M059J (cell line): ENCODE measurements at places on chromosomes 12 and 14.

- DNase-seq, result no peak
Observed at GRCh38 chr12:88723219-88723618, 142.9 kb upstream of the KITLG start.

DNA sequence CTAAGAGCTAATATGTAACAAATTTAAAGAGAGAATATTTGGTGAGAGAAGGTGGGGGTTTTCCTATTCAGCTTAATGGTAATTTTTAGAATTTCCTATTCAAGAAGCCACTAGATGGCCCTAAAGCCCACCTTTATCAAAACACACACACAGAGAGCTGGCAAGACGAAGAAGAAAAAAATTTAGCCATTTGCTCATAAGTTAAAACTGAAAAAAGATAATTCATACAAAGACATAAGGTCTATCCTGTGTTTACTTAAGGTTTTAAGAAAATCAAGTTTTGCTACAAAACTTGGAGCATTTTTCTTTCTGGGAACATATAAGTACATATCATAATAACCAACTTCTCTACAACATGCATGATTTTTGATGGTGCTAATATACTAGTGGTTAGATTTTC, 46.8 kb upstream of the PCED1B start:
- peak; percentile 68 for DNase-seq

GRCh38 chr14:38012056-38012455, 195.6 kb upstream of the SSTR1 start:
- DNase-seq, result no peak

DNA sequence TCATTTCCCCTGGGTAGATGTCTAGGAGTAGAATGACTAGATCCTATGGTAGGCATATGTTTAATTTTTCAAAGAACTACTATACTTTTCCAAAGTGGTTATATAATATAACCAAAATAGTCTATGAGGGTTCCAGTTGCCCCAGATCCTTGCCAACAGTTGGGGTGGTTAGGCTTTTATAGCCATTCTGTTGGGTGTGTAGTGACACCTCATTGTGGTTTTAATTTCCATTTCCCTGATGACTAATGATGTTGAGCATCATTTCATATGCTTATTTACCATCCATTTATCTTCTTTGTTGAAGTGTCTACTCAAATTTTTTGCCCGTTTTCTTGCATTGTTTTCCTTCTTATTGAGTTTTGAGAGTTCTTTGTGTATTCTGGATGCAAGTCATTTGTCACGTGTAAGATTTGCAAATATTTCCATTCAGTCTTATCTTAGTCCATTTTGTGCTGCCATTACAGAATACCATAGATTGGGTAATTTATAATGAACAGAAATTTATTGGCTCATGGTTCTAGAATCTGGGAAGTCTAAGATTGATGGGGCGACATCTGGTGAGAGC, 4.7 kb downstream of the SYNE2 start:
- DNase-seq, result peak; percentile 60

- peak; percentile 80 for DNase-seq
Observed at GRCh38 chr12:79618848-79619404, 71.8 kb downstream of the PAWR start.

- DNase-seq, result no peak
Observed at GRCh38 chr12:115320451-115320850, 636.5 kb upstream of the TBX3 start.

DNA sequence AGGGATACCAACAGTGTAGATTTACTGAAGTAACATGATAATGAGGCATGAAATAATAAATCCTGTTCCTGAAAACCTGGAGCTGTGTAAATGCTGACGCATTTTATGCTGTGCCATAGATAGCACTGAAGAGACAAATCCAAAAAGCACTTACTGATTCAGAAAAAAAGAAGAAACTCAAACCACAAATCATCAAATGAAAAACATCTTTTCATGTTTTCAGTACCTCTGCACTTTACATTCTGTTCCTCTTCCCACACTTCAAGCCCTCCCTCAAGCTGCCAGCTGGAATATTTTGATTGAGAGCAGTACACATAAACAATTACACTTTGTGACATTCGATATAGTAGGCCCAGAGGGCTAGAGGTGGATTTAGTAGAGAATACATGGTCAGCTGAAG, 362.3 kb downstream of the NAV3 start:
- peak; percentile 65 for DNase-seq

DNA sequence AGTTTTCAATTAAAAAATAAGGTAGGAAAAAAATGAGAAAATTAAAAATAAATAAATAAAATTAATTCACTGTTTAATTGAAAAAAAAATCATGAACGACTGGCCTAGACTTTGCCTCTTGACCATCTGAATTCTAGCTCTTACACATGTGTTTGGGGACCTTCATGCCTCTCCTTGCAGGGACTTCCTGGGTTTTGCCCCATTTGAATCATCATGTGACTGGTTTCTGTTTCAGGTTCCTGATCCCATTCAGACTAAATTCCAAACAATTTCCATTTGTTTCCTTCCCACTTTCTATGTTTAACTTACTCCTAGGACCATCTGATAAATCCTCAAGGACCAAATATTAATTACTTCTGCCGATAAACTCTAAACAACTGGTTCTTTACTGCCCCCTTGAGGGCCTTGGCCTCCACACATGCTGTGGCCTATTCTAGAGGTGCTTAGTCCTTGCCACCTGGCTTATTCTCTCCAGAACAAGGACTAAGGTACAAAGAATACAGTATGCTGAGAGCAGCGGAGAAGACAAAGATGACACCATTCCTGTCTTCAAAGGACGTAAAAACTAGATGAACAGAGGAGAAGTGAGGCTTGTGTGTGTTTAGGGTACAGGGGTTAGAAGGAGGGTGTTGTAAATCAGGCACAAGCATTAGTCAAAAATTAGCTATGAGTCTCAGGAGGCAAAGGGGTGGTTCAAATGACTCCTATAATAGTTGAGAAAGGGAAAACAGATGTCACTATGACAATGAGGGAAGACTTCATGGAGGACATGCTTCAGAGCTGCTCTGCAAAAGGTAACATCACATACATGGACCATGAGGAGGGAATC, 125.8 kb upstream of the AVPR1A start:
- peak; percentile 34 for DNase-seq

- DNase-seq, result peak; percentile 88
Observed at GRCh38 chr12:98635657-98636323, 8.8 kb downstream of the IKBIP start.

DNA sequence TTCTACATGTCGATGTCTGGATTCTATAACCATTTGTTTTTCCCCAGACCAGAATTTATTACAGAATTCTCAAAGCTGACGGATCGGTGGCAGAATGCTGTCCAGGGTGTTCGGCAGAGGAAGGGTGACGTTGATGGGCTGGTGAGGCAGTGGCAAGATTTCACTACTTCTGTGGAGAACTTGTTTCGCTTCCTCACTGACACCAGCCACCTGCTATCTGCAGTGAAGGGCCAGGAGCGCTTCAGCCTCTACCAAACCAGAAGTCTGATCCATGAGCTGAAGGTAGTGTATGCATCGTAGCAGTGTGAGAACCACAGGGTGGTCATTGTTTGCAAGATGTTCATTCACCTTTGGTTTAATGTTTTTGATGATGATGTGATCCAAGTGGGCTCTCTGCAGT, 124.0 kb downstream of the ESR2 start:
- DNase-seq, result no peak

- DNase-seq, result no peak
Observed at GRCh38 chr14:103868242-103868897, 21.0 kb upstream of the PPP1R13B start.

DNA sequence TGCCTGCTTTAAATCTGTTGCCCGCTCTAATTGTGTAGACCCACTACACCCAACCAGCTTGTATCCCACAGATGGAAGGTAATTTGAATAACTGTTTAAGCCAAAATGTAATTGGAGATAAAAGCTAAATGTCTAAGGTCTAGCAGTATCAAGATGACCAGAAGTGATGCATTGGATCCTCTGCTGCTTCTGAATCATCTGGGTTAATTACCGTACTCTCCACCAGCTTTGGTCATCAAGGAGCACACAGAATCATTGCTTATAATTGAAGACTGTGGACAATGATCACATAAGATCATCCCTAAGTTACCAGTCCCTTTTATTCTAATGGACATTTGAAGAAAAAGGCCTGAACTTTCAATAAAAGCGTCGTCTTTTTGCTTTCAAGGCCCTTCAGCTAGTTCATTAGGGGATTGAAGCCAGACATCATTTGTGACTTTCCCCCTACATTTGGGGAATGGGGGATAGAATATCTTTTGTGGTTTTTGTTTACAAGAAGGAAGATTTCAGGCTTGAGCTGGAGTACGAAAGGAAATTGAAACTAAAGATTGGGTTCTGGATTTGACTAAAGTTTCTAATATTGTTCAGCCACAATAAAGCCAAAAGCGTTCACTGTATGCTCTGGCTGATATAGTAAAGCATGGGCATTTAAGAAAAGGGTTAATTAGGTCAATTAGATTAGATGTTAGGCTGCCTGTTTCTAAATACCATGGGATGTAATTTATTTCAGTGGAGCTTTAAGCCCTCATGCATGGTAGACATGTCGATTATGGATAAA, 123.2 kb downstream of the CHST11 start:
- DNase-seq, result peak; percentile 61

- DNase-seq, result peak; percentile 70
Observed at GRCh38 chr12:68240975-68241374, 12.4 kb downstream of the IL22 start.

- no peak for DNase-seq
Observed at GRCh38 chr14:20755037-20755436, 9.3 kb downstream of the EDDM3A start.

GRCh38 chr12:85281636-85282312, 1.8 kb downstream of the ALX1 start:
- DNase-seq, result no peak
